ENCODE measurements at places on chromosomes 5 and 9. TPM values are rescaled to one million over a fixed set of nuclear protein-coding genes. Genes with fewer than 3 reads are reported as not detected.

SLC6A3 gene
- total RNA-seq: not detected

LCN10 gene
- total RNA-seq: 0.45 TPM

CYSRT1 gene
- total RNA-seq: 0.29 TPM

DNA sequence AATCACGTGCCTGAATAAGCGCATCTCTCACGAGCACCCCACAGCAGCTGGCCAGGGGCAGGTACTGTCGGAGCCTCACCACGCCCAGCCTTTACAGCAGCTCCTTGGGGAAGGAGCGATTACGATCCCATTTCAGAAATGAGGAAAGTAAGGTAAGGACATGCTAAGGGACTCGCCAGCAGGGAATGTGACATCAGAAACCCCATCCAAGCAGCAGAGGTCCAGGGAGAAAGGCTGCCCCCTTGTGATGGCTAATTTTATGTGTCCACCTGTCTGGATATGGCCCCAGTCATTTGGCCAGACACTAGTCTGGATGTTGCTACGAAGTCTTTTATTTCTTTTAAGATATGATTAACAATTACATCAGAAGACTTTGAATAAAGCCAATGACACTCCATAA is 77.3 kb downstream of the UBE2QL1 start:
- DNase-seq: no peak

- DNase-seq: no peak
Measured at GRCh38 chr9:119963798-119964372, 594.6 kb upstream of the BRINP1 start.

DNA sequence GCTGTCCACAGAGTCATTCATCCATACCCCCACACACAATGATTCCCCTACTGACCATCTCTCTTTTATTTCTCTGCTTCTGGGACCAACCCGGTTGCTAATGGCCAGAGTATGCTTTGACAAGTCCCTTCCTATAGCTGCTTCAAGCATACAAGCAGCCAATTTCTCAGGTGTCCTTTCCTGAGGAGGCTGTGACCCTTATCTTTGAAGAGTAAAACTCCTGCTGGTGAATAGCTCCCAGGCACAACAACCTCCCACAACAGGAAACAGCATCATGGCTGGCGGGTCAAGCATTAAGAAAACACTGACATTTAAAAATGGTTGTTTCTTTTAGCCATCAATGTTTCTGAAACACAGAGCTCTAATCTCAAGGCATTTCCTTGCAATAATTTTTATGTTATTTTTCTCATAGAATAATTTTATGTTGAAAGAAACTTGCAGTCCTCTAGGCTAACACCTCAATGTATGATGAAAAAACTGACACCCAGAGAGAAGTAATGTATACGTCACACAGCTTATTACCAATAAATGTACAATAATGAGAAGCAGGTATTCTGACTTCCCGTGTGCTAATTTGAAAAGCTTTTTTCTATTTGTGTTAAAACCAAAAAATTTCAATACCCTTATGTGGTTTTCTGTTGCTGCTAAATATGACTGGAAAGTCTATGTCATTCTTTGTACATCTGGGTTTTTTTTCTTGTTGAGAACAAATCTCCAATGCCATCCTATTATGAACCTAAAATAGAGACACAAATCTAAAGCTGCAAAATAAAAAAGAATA is 7.5 kb upstream of the PAM start:
- no peak for DNase-seq

DNA sequence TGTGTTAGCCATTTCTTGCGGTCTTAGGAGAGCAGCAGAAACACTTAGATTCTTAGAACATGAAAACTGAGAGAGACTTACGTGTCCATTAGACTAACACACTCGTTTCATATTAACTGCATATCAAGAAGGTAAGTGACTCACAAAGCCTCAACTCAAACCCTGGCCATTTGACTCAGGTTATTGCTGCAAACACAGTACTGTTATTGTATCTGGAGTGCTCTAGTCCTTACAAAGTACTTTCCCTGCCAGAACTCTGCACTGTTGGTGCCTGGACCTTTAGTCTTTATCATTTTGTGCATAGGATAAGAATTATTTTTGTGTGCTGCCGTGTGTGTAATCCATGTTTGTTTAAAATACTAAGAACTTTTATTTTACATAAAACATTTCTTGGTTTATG is 155.7 kb downstream of the FBXL7 start:
- no peak for DNase-seq

- DNase-seq: no peak
Measured at GRCh38 chr9:118331622-118332045, 627.4 kb downstream of the TLR4 start.

DNA sequence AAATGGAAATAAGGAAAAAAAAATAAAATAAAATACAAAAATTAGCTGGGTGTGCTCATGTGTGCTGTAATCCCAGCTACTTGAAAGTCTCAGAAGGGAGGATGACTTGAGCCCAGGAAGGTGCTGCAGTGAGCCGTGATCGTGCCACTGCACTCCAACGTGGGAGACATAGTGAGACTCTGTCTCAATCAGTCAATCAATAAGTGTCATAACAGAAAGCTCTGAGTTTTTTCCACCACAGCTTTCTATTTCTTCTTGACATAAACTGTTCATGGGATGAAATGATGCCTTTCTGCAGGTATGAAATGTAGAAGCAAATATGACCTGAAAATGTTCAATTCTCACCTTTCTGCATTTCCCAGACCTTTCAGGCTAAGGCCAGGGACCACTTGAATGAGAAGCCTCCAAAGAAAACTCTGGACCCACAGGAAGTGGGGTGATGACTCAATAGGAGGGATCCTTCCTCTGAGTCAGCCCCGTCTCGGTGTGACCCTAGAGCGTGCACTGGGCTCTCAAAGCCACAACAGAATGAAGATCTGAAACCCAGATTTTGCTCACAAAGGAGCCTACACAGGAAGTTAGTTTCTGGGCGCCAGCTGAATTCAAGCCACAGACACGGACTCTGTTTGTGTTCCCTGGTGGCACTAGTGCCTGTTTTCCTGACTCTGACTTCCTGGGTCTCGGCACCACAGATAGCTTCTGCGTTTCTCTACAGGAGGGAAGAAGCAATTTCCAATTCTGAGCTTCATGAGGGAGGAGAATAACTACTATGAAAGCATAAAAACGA is 62.0 kb downstream of the ANKH start:
- DNase-seq: peak; percentile 86

- DNase-seq: no peak
Measured at GRCh38 chr5:17854901-17855300, 220.6 kb downstream of the TAF11L14 start.

DNA sequence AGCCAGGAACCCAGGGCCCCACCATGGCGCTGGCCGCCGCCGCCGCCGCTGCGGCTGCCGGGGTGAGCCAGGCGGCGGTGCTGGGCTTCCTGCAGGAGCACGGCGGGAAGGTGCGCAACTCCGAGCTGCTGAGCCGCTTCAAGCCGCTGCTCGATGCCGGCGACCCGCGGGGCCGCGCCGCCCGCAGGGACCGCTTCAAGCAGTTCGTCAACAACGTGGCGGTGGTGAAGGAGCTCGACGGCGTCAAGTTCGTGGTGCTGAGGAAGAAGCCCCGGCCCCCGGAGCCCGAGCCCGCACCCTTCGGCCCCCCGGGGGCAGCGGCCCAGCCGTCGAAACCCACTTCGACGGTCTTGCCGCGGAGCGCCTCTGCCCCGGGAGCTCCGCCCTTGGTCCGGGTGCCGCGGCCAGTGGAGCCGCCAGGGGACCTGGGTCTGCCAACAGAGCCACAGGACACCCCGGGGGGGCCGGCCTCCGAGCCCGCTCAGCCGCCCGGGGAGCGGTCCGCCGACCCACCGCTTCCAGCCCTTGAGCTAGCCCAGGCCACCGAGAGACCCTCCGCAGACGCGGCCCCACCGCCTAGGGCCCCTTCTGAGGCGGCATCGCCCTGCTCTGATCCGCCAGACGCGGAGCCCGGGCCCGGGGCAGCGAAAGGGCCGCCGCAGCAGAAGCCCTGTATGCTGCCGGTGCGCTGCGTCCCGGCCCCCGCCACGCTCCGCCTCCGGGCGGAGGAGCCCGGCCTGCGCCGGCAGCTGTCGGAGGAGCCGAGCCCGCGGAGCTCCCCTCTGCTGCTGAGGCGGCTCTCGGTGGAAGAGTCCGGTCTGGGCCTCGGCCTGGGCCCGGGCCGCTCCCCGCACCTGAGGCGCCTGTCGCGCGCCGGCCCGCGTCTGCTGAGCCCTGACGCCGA is 749 bp downstream of the SOWAHA start:
- no peak for DNase-seq

DNA sequence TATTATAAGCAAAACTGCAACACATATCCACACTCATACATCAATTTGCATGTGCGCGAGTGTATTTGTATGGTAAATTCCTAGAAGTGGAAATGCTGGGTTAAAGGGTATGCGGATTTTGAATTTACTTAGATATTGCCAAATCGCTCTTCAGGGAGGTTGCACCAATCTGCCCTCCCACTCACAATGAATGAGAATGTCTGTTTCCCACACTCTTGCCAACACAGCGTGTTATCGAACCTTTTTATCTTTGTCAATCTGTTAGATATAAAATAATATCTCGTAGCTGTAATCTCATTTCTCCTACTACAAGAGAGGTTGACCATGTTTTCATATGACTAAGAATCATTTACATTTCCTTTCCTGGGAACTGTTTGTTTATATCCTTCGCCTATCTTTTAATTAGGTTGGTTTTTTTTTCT is 35.7 kb downstream of the LHX2 start:
- DNase-seq: no peak

GRCh38 chr9:105069696-105070095 is 141.7 kb upstream of the ABCA1 start:
- DNase-seq: no peak

GRCh38 chr5:89981878-89982773 is 427.4 kb downstream of the CETN3 start:
- DNase-seq: no peak
